Activated T-cell treated with anti-CD3 and anti-CD28 coated beads for 24 hours (primary cell): ENCODE measurements at places on chromosomes 4 and X.

DNA sequence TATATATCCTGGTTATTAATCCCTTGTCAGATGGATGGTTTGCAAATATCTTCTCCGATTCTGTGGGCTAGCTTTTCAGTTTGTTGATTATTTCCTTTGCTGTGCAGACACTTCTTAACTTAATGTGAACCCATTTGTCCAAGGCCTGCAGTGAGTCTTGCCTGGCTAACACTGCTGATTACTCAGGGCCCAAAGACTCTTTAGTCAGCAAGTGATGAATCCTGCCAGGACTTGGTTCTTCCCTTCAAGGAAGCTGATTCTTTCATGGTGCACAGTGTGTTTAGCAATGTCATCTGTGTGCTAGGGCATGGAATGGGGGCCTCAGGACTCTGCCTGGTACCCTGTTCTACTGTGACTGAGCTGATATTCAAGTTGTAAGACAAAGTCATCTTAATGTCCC is 81.8 kb upstream of the TEX13A start:
- DNase-seq, result no peak

- no peak for DNase-seq
Measured at GRCh38 chrX:16060252-16060651, 63.1 kb upstream of the GRPR start.

- no peak for DNase-seq
Measured at GRCh38 chrX:124338733-124339514, 6.5 kb downstream of the TEX13D start.

- no peak for DNase-seq
Measured at GRCh38 chr4:90994851-90995574, 867.8 kb downstream of the CCSER1 start.

GRCh38 chr4:56910172-56910967 is 2.7 kb downstream of the REST start:
- DNase-seq, result no peak

- no peak for DNase-seq
Measured at GRCh38 chr4:66639361-66639760, 905.9 kb downstream of the CENPC start.
